ENCODE measurements at places on chromosomes 16 and 17.
A peak's percentile ranks its signal among the peaks of the same experiment; 100 is the strongest.

DNA sequence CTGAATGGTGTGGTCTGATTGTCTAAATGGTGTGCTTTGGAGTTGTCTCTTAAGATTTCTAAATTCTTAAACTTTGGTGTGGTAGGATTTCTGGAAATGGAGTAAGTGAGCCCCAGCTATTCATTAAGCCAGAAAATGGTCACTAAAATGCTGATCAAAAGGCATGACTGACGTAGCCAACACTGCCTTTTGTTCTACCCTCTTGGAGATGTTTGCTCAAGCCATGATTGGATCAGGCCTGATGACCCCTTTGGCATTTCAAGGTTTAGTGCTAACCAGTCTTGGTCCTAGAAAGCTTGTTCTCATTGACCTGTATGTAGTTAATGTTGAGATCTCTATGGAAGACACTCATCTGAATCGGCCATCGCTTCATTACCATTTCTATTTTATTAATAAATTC, 68.0 kb downstream of the KNOP1 start:
- no peak for DNase-seq

DNA sequence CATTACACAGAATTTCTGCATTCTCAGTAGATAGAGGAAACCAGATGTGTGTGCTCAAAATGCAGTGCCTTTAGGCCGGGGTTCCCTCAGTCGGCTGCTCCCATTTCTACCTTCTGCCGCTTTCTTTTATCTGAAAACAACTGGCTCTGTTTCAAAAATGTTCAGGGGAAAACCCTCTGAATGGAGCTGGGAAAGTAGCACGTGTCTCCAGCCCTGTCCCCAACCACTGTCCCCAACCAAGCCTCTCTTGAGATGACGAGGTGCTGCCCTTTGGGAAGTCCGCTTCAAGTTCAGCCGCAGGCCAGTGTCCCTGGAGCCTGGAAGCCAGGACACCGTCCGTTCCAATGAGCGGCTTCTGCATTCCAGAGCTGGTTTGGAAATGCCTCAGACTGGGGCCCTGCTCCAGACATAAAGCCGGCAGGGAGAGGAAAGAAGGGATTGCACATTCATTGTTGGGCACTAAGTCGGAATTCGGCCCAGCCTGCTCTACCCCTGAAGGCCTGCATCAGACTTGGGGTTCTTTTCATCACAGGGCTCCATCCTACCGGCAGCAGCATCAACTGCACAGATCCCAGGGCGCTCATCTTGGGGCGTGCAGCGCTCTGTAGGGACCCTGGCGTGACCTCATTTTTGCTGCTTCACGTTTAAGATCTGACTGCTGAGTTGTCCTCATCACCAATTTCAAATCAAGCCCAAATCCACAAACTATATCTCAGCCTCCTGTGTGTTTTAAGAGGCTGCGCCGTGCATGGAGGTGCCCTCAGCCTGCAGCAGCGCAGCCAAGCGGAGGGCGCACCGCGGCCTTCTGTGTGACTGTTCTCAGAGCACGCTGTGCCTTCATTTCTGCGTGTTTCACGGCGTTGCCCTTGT, 111.3 kb downstream of the BANP start:
- no peak for DNase-seq

DNA sequence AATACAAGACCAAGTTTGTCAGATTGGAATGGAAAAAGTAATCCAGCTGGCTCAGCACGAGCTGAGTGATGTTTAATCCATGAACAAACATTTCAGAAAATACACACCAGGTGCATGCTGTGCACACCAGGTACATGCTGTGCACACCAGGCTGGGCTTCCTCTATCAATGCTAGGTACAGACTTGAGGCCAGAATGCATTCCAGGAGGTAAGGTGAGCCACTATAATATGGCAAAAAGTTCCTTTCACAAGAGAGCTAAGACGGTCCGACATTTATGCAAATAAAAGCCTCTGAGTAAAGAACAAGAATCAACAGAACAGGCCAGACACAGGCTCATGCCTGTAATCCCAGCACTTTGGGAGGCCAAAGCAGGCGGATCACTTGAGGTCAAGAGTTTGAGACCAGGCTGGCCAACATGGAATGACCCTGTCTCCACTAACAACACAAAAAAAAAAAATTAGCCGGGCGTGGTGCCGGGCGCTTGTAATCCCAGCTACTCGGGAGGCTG, 128.2 kb downstream of the ZNF778 start:
- DNase-seq: no peak

- DNase-seq: no peak
These were observed 5.8 kb downstream of the ITPRIPL2 start for GRCh38 chr16:19119564-19119963.

- no peak for DNase-seq
These were observed 22.5 kb downstream of the EIF4A3 start for GRCh38 chr17:80124351-80124981.

DNA sequence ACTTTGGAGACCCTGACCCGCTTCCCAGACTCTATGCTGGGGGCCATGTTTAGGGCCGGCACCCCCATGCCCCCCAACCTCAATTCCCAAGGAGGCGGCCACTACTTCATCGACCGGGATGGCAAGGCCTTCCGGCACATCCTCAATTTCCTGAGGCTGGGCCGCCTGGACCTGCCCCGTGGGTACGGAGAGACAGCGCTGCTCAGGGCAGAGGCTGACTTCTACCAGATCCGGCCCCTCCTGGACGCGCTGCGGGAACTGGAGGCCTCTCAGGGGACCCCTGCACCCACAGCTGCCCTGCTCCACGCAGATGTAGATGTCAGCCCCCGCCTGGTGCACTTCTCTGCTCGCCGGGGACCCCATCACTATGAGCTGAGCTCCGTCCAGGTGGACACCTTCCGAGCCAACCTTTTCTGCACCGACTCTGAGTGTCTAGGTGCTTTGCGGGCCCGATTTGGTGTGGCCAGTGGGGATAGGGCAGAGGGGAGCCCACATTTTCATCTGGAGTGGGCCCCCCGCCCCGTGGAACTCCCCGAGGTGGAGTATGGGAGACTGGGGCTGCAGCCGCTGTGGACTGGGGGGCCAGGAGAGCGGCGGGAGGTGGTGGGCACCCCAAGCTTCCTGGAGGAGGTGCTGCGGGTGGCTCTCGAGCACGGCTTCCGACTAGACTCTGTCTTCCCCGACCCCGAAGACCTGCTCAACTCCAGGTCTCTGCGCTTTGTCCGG, 1.1 kb downstream of the KCTD11 start:
- DNase-seq: no peak

- no peak for DNase-seq
These were observed 19.3 kb downstream of the SOCS1 start for GRCh38 chr16:11236461-11237254.

DNA sequence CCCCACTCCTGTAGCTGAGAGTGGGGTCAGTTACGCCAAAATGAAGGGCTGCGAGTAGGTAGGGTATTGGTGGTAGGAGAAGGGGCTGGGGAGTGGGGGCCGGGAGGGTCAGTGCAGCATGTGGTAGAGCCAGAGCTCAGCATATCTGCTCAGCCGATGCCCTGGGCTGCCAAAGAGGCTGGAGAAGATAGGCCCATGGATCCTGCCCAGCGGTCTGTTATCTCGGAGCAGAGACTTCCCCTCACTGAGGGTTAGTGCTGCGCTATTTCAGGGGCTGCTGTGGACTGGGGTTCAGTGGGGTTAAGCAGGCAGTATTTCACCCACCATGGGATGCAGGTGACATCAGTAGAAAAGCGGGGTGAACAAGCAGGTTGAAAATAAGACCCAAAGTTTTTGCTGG, 19.7 kb downstream of the RHBDL3 start:
- no peak for DNase-seq

DNA sequence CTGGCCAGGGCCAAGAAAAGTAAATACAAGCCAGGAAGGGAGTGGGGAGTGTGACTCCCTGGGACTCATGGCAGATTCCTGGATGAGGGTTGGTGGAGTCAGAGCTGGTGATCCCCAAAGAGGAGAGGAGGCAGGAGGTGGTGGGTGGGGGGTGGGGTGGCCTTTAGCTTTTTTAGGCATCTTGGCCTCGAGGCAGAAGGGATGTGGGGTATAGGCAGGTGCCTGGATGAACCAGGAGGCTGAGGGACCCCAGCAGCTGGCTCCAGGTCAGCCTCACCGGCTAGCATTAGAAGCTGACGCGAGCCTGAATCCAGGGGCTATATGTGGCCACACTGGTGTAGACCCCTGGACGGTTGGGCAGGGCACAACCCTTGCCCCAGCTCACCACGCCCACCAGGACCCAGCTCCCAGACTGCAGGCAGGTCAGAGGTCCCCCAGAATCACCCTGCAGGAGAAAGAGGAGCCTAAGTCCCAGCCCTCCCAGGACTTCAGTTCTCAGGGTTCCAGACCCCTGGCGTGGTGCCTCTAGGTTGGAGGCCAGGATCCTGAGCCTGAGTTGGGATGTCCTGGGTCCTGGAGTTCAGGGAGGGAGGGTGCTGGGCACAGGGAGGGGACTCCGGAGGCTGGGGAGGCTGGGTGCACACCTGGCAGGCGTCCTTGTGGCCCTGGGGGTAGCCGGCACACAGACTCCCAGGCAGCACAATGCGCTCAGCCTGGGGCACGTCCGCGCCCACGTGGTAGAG, 2.8 kb downstream of the PRSS33 start:
- no peak for DNase-seq

- DNase-seq: no peak
These were observed 18.9 kb downstream of the NUP93 start for GRCh38 chr16:56748826-56749225.

- peak; percentile 55 for DNase-seq
These were observed 5.3 kb downstream of the DOC2A start for GRCh38 chr16:30005341-30006094.

DNA sequence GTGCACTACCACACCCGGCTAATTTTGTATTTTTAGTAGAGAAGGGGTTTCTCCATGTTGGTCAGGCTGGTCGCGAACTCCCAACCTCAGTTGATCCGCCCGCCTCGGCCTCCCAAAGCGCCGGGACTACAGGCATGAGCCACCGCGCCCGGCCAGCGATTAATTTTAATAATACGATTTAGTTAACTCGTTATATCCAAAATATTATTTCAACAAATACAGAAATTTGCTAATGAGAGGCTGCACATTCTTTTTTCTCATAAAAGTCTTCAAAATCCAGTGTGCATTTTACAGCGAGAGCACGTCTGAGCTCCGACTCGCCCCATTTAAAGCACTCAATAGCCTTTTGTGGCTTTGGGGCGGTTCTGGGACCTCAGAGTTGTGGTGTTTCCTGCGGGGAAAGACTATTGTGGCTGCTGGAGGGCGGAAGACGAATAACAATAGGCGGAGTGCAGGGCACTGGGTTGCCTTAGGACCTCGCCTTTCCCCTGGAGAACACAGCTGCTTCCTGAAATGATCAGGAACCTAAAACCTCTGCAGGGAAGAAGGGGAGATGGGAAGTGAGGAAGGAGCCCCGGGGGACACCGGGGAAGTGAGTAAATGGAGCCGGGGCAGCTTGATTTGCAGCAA, 2.9 kb upstream of the ZSCAN10 start:
- DNase-seq: no peak

Data from activated CD4-positive, alpha-beta T cell treated with anti-CD3 and anti-CD28 coated beads for 48 hours (primary cell).